ENCODE measurements at places on chromosomes 2 and 18. TPM values are rescaled to one million over a fixed set of nuclear protein-coding genes. Genes with fewer than 3 reads are reported as not detected.

The GDF7 gene
- polyA plus RNA-seq: 1.4 TPM

The IL1A gene
- polyA plus RNA-seq: not detected

The BMP10 gene
- not detected for polyA plus RNA-seq

The POTEC gene
- 0.01 TPM for polyA plus RNA-seq

The CGREF1 gene
- polyA plus RNA-seq: 3.1 TPM

The SLC40A1 gene
- polyA plus RNA-seq: 38.1 TPM

The HOXD11 gene
- not detected for polyA plus RNA-seq

The ST8SIA3 gene
- polyA plus RNA-seq: not detected

The INO80C gene
- 27.4 TPM for polyA plus RNA-seq

The NTSR2 gene
- not detected for polyA plus RNA-seq

The CNTNAP5 gene
- polyA plus RNA-seq: 0.18 TPM

The PROKR1 gene
- polyA plus RNA-seq: 2.5 TPM

The NUP35 gene
- polyA plus RNA-seq: 13.6 TPM

The CNDP1 gene
- polyA plus RNA-seq: 0.15 TPM

The SUMO1 gene
- polyA plus RNA-seq: 104 TPM

The DNER gene
- 1.4 TPM for polyA plus RNA-seq

The CD207 gene
- 0.50 TPM for polyA plus RNA-seq

Data from muscle of back (tissue), 13 donors.